ENCODE measurements at places on chromosomes 12 and 14.

GRCh38 chr14:53542732-53543131 lies 389.6 kb upstream of the DDHD1 start:
- DNase-seq, result peak; percentile 20

- no peak for DNase-seq
Observed at GRCh38 chr12:105927564-105927963, 211.2 kb downstream of the NUAK1 start.

- no peak for DNase-seq
Observed at GRCh38 chr12:25876383-25877045, 82.0 kb upstream of the RASSF8 start.

- DNase-seq, result no peak
Observed at GRCh38 chr14:101959277-101959676, 5.1 kb upstream of the DYNC1H1 start.

DNA sequence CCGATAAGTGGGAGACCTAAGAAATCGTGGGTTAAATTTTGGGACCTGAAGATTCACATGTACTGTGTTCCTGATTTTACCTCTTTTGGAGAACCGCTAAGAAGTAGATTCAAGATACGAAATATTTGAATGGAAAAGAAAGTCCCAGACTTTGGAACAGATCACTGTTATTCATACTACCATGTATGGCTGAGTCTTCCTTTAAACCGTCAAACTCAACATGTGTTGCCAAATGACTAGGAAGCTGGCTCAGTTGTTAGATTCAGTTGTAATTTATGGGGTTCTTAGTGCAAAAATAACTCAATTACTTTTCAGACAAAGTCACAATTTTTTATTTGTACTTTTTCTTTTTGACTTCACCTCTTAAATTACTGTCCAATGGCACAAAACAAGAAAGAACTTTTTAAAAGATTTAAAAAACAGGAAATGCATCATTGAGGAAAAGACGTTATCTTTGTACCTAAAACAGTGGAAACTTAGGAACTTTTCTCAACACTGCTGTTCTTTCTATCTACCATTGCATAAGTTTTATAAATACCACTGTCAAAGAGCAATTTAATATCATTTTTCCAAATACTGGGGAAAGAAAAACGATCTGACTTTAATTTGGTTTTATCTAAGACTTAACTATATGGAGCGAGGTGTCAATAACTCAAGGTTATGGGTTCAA lies 15.7 kb downstream of the RERG start:
- no peak for DNase-seq
